HL-60 (cell line): ENCODE measurements at places on chromosomes 5 and 9.

DNA sequence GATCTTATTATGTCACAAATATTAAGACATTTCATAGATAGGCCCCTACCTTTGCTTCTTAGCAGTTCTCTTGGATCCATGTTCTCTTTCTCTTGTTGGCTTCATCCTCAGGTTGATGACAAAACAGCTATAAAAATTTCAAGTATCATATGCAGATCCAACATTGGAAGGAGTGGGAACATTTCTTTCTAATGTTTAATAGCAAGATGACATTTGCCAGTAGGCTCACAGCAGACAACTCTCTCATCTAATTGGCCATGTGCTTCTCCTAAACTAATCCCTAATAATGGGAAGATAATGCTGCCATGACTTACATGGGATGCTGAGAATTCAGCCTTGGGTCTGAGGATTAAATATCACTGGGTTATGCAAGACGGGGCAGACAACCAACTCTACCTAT is 485.5 kb upstream of the SEMA6A start:
- no peak for DNase-seq

DNA sequence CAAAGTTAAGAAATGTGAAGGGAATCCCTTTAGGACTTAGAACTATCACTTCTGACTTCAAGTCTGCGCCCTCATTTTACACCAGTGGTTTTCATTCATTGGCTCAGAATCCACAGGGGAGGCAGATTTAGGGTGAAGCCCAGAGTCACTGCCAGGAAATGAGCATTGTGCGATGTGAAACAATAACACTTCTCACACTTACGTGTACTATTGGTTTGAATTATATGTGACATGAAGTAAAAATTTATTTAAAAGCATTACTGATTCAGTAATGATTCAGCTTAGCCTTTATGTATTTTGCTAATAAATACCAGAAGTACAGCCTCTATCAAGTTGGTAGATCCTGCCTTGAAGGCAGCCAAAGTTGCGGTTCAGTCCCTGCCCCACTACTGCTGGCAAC is 98.6 kb downstream of the PAM start:
- DNase-seq, result no peak

DNA sequence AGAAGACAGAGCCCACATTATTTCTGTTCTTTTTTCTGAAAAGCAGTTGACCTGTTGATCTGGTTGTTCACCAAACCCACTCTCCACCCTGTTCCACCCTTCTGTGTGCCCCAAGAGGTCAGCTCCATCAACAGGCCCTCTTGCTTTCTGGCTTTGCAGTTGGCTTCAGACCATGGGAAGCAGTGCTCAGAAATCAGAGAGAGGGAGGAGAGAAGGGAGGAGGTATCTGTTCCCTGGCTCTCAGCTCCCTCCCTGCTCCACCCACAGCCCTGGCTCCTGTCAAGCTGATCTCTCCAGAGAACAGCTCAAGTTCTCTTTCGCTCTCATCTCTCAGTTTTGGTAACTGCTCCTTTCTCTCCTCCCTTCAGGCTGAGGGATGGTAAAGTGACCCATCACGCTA is 144.2 kb upstream of the RAI14 start:
- no peak for DNase-seq

DNA sequence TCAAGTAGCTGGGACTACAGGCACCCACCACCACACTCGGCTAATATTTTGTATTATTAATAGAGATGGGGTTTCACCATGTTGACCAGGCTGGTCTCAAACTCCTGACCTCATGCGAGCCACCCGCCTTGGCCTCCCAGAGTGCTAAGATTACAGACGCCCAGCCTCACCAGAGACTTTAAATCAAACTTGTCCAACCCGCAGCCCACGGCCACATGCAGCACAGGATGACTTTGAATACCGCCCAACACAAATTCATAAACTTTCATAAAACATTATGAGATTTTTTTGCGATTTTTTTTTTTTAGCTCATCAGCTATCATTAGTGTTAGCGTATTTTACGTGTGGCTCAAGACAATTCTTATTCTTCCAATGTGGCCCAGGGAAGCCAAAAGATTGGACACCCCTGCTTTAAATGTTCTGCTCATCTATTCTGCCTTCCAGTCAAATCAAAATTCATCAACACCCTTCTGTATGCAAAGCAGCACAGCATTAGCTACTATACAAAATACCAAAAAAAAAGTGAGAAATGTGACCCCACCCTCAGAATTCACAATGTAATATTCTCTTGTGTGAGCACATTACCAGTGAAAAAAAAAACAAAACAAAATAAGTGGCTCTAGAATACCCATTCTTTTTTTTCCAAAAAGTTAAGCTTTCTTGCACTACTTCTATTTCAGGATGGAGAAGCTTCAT is 42.7 kb upstream of the CDC42SE2 start:
- DNase-seq, result no peak
